OCI-LY7 (cell line): ENCODE measurements at places on chromosomes 7 and 10.

- no peak for DNase-seq
Measured at GRCh38 chr10:118264838-118265470, 77.2 kb downstream of the FAM204A start.

DNA sequence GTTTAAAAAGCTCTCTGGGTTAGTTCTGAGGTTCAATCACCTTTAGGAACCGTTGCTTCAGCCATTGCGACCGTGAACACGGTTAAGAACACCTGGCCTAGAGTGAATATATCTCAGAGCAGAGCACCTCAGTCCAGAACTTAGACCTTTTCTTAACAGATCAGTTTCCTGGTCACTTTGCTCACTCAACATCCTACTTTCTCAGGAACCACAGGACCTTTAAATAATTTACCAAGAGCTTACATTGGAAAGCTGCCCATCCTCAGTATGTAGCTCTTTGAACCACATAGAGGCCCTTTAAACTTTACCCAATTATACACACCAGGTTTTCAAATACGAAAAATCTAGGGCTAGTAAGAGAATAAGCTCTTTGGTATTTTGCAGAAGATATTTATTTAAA lies 153.2 kb downstream of the NRBF2 start:
- DNase-seq, result no peak

DNA sequence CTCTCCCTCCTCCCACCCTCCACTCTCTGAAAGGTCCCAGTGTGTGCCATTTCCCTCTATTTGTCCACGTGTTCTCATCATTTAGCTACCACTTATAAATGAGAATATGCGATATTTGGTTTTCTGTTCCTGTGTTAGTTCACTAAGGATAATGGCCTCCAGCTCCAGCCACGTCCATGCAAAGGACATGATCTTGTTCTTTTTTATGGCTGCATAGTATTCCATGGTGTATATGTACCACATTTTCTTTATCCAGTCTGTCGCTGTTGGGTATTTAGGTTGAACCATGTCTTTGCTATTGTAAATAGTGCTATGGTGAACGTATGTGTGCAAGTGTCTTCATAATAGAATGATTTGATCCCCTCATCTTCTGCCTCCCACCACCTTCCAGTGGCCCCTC lies 183.7 kb upstream of the AUTS2 start:
- DNase-seq, result no peak

- peak; percentile 96 for DNase-seq
Measured at GRCh38 chr7:98879198-98879978, 1.1 kb downstream of the TRRAP start.

- DNase-seq, result no peak
Measured at GRCh38 chr7:125173571-125173970, 243.9 kb upstream of the POT1 start.

- DNase-seq, result no peak
Measured at GRCh38 chr10:103849880-103850571, 5.3 kb downstream of the SH3PXD2A start.

- DNase-seq, result no peak
Measured at GRCh38 chr10:14191407-14191806, 139.3 kb downstream of the FRMD4A start.

DNA sequence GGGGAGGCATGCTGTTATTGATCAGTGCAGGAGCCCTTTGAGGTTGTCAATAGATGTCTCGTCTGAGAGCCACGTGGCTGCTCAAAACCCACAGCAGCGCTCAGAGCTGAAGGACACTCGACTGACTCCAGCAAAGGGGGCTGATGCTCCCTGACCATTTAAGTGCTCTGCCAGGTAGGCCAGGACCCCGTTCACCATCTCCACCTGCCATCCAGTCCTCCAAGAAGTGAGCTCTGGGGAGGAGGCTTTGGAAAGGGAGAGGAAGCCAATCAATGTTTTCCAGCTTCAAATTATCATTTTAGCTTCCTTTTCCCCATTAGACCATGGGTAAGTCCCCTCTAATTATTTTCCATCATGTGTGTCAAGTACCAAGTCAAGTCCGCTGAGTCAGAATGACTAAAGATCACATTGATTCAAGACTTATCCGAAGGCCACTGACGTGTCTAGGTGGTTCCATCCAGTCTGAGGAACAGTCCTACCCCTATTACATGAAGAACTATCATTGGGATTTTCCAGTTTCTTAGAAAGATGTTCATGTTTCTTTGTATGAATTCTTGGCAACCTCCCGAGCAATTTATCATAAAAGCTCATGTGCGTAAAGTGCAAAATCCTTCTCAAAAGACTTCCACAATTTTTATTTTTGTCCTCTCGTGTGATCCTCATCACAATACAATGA lies 302.6 kb upstream of the LYZL1 start:
- no peak for DNase-seq

DNA sequence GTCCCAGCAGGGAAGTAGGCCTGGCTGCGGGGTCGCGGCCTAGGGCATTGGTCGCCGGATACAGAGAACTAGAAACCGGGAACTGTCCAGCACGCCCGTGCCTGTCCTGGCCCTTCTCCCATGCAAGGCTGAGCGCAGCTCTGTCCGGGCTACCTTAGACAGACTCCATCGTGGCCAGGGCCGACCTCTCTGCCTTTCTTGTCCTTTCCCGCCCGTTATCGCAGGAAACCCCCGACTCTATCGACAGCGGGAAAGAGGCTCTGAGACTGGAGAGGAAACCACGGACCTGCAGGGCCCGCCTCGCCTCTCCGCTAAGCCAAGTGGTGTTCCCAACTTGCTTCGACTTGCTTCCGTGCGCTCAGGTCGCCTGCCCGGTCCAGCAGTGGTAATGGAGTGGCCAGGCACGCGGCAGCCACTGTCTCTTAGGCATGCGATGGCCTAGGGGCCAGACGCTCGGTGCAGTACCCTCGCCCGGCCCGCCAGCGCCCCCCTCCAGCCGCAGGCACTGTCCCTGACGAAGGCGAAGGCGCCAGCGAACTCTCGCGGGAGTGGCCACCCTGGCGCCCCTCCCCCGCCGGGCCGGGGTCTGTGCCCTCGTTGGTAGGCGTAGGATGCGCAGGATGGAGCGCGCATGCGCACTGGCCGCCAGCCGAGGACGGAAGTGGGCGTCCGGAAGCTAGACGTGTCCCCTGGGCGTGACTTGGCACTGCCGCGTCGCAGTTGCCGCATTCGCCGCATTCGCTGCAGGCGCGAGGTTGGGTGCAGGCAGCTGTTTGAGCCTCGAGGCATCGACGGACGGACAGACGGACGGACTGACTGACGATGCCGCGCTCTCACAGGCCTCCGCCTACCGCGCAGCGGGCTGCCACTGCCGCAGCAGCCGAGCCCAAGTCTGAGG lies 54.4 kb downstream of the MCMBP start:
- DNase-seq, result no peak

GRCh38 chr10:52900593-52900992 lies 128.0 kb upstream of the MBL2 start:
- DNase-seq, result no peak

- peak; percentile 17 for DNase-seq
Measured at GRCh38 chr7:39733881-39734632, 110.7 kb downstream of the RALA start.

GRCh38 chr7:22339725-22340390 lies 17.1 kb downstream of the RAPGEF5 start:
- DNase-seq, result peak; percentile 42

DNA sequence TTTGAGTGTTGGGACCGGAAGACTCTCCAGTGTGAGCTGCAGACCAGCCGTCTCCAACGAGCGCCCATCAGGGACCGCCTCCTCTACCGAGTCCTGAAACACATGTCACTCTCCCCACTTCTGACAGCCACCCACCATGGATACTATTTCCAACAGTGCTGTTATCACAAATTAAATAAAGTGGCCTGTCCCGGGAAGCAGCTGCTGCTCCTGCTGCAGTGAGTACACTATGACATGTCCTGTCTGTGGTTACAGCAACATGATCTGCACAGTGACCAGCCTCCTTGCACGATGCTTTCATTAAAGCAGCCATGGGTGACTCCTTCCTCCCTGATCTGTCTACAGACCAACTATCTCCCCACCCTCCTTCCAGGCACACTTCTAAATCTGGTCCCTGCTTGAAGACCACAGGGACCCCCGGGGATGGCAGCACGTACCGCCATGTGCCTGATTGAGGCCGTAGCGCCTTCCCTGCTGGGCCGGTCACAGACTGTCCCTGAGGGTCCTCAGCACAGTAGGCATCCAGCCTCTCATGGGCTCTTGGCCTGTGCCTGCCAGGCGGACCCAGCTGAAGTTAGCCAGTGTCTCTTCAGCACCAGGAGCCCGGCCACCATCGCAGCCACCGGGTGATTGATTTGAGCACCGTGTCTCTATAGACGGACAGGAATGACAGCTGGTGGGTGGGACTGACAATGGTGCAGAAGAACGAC lies 58.8 kb downstream of the TCERG1L start:
- DNase-seq, result no peak

- no peak for DNase-seq
Measured at GRCh38 chr10:85542152-85542551, 824.4 kb downstream of the GRID1 start.

GRCh38 chr10:48946891-48947500 lies 7.4 kb upstream of the LRRC18 start:
- DNase-seq, result no peak

DNA sequence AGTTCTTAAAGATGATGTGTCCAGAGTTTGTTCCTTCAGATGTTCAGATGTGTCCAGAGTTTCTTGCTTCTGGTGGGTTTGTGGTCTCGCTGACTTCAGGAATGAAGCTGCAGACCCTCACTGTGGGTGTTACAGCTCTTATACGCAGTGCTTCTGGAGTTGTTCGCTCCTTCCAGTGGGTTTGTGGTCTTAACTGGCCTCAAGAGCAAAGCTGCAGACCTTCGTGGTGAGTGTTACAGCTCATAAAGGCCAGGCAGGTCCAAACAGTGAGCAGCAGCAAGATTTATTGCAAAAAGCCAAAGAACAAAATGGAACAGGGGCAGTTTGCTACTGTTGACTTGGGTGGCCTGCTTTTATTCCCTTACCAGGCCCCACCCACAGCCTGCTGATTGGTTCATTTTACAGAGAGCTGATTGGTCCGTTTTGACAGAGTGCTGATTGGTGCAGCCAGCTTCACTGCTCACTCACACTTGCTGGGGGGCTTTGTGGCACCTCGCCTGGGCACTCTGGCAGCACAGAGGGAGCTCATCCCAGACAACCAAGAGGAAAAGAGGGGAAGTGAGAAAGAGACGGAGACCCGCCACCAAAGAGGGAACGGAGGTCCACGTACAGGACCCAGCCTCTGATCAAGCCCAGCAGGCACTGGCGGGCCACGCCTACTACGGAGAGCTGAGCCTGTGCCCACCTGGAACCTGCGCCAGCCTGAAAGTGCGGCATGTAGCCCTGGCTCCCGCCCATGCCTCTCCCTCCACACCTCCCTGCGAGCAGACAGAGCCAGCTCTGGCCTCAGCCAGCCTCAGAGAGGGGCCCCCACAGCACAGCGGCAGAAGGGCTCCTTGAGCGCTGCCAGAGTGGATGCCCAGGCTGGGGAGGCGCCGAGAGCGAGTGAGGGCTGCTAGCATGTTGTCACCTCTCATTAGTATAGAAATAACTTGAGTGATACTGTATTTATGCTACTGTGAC lies 55.8 kb upstream of the SEMA3C start:
- DNase-seq, result no peak

- DNase-seq, result no peak
Measured at GRCh38 chr10:110546077-110546476, 21.4 kb upstream of the SMC3 start.

DNA sequence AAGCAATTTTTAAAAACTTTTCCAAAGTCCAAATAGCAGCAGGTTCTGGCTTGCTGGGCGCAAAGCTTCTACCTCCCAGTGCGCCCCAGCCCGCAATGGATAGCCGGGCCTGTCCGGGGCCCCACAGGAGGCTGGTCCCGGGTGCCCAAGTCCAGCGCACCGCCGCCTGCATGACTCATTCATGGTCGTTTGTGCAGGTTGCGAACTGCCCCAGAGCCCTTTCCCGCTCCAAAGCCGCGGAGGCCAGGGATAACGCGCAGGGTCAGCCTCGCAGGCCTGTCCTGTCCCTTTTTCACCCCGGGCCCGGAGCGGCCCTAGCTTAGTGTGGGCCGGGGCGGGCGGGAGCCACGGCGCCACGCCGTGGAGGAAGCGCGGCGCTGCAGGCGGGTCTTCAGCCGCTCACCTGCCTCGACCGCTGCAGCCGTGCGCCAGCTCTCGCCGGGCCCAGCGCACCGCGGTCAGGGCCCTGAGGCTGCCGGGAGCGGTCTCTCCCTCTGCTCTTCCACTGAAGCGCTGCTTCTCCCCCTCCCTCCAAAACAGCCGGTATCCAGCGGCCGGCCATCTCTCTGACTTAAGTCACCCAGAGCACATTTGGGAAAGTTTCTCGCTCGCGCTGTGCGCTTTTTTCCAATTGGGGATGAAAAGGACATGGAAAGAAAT lies 1.7 kb upstream of the EGR2 start:
- peak; percentile 87 for DNase-seq

DNA sequence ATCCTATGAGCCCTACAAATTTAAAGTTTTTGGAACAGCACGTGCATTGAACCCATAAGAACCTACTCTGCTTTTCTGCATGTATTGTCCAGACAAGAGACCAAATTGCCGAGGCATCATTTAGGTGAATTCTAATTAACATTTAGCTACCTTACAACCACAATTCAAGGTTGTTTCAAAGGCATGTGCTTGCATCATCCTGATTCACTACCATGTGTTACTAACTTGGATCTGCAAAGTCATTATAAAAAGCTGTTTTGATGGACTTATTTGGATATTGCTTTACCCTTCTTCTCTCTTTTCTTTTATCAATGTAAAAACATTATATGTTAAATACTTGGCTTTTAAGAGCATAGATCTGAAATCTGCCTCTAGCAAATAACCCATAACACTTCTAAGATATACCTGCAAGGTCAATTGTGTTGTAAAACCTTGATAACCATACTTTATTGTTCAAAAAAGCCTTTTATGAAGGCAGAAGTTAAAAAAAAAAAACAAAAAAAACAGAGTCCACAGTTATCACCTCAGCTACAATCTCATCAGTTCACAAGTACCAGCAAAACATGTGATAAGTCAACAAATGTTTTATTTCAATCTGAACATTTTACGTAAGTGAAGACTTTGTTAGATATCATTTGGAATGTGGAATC lies 51.9 kb downstream of the CFTR start:
- DNase-seq, result no peak

- DNase-seq, result no peak
Measured at GRCh38 chr7:112987171-112987570, 99.5 kb downstream of the GPR85 start.

- no peak for DNase-seq
Measured at GRCh38 chr10:124640538-124641231, 103.5 kb downstream of the FAM53B start.
